ENCODE measurements at places on chromosomes 5 and 9.

DNA sequence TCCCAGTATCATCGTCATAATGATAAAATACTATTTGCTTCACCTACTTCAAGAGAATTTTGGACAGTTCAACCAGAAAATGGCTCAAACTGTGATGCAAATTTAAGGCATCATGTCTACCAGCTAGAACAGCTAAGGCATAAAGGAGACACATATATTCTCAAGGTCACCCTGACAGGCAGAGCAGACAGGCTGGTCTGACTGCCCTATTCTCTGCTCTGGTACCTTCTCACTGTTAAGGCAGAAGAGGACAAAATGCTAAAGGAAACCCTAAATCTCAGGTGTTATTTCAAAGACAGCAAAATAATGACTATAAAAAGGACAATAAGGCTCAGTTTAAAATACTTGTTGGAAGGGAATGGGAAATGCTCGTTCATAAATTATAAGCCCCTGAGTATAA lies 87.2 kb downstream of the MRPS27 start:
- no peak for DNase-seq

GRCh38 chr5:10144040-10144439 lies 105.6 kb downstream of the ATPSCKMT start:
- DNase-seq = no peak

DNA sequence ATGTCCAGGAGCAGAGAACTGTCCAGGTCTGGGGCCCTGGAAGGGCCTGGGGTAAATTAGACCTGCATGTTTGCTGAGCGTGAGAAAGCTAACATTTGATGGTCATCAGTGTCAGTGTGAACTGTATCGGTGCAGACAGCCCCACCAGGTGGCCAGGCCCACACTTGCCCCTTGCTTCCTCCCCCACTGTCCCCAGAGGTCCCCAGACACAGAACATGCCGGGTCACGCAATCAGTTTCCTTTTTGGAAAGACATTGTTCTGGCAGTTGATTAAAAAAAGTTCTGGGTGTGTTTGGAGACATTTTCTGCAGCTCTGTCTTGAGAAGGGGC lies 1.5 kb downstream of the NKD2 start:
- DNase-seq = no peak

DNA sequence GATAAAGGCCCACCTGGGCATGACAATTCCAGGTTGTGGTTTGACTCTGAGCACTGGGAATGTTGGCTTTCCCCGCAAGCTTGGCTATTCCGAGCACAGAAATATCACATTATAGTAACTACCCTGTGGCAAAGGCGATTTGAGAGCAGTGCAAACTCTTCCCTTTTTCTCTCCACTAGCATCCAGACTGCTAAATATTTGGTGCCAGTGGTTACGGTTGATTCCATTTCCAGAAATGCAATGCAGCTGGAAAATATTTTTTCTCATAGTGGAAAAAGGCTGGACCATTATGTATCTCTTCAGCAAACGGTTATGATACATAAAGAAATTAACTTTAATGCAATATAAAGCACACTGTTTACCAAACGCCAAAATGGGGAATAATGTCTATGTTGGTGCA lies 158.0 kb downstream of the ENC1 start:
- DNase-seq = no peak

GRCh38 chr9:121559183-121559582 lies 59.5 kb upstream of the GGTA1 start:
- DNase-seq = no peak

DNA sequence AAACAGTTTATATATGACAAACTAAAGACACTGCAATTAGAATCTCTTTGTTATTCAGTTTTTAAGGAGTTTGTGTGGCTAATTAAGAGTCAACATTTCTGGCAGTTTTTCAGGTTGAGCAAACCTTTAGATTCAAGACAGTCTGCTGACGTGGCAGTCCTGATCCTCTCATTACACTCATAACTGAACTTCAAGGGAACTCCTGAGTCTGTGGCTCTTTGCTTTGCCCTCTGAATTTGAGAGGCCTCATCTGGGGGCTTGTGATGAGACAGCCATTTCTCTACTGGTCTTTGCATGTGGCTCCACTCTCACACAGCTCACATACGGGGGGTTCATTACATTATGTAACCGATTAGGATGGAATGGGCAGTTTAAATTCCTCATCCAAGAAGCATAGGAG lies 182.9 kb upstream of the MEF2C start:
- DNase-seq = no peak

DNA sequence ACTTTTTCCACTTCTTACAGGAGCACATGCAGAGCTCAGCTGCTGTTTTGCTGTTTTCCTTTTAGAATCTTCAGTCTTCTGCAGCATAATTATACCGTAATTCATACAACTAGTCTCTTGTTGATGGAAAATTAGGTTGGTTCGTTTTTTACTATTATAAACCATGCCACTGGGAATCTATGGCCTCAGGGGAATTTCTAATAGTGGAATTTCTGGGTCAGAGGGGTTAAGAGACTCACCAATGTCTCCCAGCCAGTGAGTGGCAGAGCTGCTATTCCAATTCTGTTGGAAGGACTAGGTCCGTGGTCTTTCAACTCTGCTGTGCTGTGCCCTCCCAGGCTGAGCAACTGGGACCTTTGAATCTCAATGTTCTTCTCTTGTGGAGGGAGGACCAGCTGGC lies 282.5 kb downstream of the ZSWIM6 start:
- DNase-seq = no peak

DNA sequence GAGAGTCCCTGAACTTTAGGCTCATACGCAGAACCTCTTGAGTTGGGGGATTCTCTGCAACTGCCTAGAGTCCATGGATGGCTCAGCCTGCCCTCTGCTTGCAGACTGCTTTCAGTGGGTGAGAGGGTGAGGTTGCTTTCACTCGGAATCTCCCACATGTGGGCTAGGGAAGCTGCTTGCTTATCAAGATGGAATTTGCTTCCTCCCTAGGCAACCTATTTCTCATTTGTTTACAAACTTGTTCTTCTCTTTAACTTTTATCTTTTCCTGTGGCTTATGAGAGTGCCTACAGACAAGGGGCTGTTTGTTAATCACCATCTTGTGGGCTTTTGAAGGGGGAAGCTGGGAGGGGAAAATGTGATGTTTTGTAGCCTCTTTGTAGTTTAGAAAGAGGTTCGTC lies 10.0 kb downstream of the TLE4 start:
- DNase-seq = no peak

GRCh38 chr5:151223447-151224264 lies at the start of gene CCDC69:
Gene CCDC69 (minus strand): TSS chr5:151224092. CDS start chr5:151223970, 122 bp downstream.
- no peak for DNase-seq

GRCh38 chr9:116868201-116868600 lies 181.1 kb downstream of the TRIM32 start:
- no peak for DNase-seq

GRCh38 chr5:115450741-115451140 lies 93.8 kb downstream of the FEM1C start:
- DNase-seq = no peak

DNA sequence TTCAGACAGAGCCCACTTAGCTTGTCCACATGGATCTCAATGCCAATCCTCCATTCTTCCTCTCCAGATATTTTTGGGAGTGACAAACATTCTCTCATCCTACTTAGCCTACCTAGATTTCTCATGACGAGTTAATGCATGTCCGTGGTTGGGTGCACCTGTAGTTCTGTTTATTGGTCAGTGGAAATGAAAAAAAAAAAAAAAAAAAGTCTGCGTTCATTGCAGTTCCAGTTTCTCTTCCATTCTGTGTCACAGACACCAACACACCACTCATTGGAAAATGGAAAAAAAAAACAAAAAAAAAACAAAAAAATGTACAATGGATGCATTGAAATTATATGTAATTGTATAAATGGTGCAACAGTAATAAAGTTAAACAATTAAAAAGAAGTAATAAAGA lies 59.0 kb downstream of the BASP1 start:
- no peak for DNase-seq

- DNase-seq = no peak
Observed at GRCh38 chr9:121182101-121182836, 19.4 kb downstream of the RAB14 start.

GRCh38 chr9:133604856-133605255 lies 4.3 kb downstream of the FAM163B start:
- DNase-seq = no peak

- DNase-seq = no peak
Observed at GRCh38 chr5:139431706-139432105, 7.6 kb downstream of the DNAJC18 start.

DNA sequence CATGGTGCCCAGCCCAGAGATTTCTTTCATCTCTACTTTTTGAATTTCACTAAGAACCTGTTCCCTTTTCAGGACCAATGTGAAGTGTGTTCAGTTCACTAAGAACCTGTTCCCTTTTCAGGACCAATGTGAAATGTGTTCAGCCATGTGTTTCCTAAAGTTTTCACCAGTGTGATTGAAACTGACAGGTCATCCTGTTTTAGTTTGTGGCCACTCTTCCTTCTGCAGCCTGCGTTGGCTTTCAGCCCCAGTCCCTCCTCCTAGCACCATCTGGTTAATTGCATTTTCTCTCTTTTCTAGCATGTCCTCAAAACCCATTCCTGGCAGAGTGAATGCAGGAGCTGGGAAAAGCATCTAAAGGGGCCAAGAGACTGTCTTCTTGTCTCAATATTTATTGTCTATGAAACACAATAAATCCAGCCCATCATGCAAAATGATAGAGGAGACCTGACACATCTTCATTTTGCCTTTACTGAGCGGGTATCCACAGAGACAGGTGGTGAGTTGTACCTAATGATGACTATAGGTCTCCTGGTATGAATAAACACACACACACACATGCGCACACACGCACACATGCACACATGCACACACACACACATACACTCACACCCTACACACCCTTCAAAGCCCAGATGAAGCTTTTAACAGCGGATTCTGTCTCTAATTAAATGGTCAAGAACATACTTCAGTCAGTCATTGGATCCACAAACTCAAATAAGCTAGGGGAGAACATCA lies 6.1 kb upstream of the PANK3 start:
- no peak for DNase-seq

GRCh38 chr9:84484172-84484571 lies 143.6 kb upstream of the SLC28A3 start:
- DNase-seq = no peak

DNA sequence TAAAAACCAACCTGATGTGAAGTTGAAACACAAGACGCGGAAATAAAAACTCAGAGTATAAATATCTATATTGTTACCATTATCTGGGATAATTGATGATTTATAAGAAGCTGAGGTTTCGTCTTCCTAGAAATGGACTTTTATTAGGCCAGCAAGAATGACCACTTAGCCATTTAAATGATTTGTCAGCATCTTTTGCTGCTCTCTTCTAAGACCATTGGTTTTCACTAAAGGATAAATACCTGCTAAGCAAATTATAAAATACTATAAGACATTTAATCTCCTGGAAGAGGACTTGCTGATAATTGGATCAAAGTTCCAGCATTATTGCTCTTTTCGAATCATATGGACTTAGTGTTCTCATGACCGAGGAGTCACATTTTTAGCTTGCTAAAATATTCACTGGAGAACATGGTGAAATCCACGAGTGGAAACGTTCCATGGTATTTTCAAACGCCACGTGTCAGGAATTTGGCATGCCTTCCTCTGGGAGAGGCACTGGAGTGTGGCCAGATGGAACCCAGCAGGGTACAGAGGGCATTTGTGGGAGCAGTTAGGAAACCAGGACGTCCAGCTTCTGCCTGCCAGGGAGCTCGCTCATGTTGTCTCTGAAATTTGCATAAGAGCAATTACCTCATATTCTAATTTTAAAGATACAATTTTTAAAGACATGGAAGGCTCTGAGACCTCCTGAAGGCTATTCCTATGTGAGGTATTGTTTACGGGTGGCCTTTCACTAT lies 43.1 kb downstream of the TNFAIP8 start:
- DNase-seq = no peak

GRCh38 chr5:133854554-133854953 lies 113.9 kb downstream of the C5orf15 start:
- no peak for DNase-seq

DNA sequence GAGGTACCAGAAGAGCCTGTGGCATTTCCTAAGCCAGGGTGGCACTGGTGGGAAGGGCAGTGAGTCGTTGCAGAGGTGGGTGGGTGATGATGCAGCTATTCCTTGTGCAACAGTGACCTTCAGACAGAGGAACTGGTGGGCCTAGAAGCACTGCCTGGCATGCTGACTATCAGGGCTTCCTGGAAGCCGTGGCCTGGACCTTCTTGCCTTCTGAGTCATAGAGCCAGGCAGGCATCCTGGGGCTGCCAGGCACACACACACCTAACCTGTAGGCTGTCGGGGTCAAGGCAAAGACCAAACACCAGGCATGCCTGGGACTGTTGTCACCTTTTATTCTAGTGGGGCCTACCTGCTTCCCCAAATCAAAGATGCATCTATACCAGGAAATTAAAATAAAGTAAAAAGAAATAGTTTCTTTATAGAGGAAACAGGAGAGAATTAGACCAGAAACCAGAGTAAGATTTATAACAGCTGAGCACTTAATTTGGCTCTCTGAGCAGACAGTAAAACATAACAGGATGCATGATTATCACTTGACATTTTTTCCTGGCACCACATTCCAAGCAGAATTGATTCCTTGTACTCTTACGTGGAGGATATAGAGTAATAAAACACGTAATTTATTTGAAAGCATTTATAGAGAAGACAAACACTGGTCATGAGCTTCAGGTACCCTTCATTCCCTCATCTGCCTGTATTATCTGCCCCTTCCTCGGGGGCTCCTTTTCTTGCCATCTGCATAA lies 25.1 kb downstream of the NANS start:
- no peak for DNase-seq

GRCh38 chr9:6153425-6153824 lies 62.2 kb upstream of the IL33 start:
- DNase-seq = no peak

DNA sequence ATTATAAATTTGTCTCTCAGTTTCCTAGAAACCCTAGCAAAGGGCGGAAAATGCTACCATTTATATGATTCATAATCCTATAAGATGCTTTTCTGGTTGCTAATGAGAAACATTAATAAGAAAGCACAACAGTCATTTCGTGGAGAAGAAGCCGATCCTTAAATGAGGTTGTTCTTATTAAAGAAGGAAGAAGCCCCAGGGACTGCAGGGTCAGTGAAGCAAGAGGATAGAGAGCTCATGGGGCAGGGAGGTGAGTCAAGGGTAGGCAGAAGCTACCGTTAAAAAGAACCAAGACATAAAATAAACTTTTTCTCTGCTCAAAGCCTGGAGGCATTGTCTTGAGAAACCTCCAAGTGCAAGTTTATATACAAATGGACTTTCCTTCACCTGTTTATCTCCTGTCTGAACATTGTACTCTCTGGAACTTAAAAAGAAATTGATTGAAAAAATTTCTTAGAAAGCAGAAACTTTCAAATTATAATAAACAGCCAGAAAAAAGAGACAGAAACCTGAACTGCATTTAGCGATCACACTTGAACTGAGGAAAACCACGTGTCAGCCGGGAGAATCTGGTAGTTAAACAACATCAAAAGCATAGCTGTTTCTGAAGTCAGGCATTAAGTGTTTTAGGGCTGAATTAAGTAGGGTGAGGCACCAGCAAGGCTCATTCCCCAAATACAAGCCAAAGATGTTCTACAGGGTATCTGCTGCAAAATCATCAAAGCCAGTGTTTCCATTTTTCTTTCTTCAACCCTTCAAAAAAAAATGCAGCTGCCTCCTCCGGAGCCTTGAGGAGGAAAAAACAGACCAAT lies 21.9 kb downstream of the HTR4 start:
- DNase-seq = no peak

Data from stimulated activated CD8-positive, alpha-beta memory T cell treated with anti-CD3 and anti-CD28 coated beads, Interleukin-7, amount 100 ng/mL, for 24 hours (primary cell).